A549 treated with CORT108297 at 1 μM for 4 hours (cell line): ENCODE measurements at places on chromosomes 16 and 17. TPM values are rescaled to one million over a fixed set of nuclear protein-coding genes. Genes with fewer than 3 reads are reported as not detected.

The MT4 gene
- total RNA-seq, result not detected in 5 replicates

The ASPSCR1 gene
- total RNA-seq, result 23.6 to 32.1 TPM (median 29.2 TPM) in 5 replicates

The TSPAN10 gene
- total RNA-seq, result 4.7 to 6.7 TPM (median 5.5 TPM) in 5 replicates

The SEPTIN12 gene
- total RNA-seq, result 0.16 TPM in 1 of 5 replicates, not detected in the others

The SLC5A11 gene
- total RNA-seq, result 0.31 to 0.69 TPM (median 0.46 TPM) in 5 replicates

The SKAP1 gene
- total RNA-seq, result 0.18 to 0.42 TPM (median 0.37 TPM) in 3 of 5 replicates, not detected in the others

The ZP2 gene
- total RNA-seq, result not detected in 5 replicates

The KRT25 gene
- not detected in 5 replicates for total RNA-seq

The IL34 gene
- 0.48 to 1.1 TPM (median 0.72 TPM) in 5 replicates for total RNA-seq

The HNF1B gene
- total RNA-seq, result 21.1 to 26.0 TPM (median 25.6 TPM) in 5 replicates

The MYH3 gene
- 0.70 to 1.4 TPM (median 0.96 TPM) in 5 replicates for total RNA-seq

The QPRT gene
- 0.67 to 1.0 TPM (median 0.78 TPM) in 5 replicates for total RNA-seq

The NHERF1 gene
- total RNA-seq, result 35.3 to 45.9 TPM (median 44.4 TPM) in 5 replicates

The C16orf96 gene
- total RNA-seq, result 0.02 to 0.03 TPM in 2 of 5 replicates, not detected in the others

The OTOA gene
- 0.03 to 0.16 TPM (median 0.05 TPM) in 4 of 5 replicates, not detected in the other for total RNA-seq

The KCNH6 gene
- total RNA-seq, result not detected in 5 replicates

The SMARCE1 gene
- 107 to 116 TPM (median 111 TPM) in 5 replicates for total RNA-seq

The KRT32 gene
- 0.05 TPM in 1 of 5 replicates, not detected in the others for total RNA-seq

The SLC2A4 gene
- total RNA-seq, result 0.15 to 0.27 TPM (median 0.26 TPM) in 5 replicates

The LLGL2 gene
- total RNA-seq, result 15.6 to 30.3 TPM (median 29.1 TPM) in 5 replicates

The MON1B gene
- total RNA-seq, result 26.4 to 45.4 TPM (median 41.3 TPM) in 5 replicates

The CLEC3A gene
- not detected in 5 replicates for total RNA-seq

The KRT20 gene
- 0.18 to 0.28 TPM (median 0.26 TPM) in 5 replicates for total RNA-seq

The PPL gene
- total RNA-seq, result 2.4 to 3.3 TPM (median 3.1 TPM) in 5 replicates

The PYCARD gene
- total RNA-seq, result 25.7 to 50.2 TPM (median 42.9 TPM) in 5 replicates

The CRISPLD2 gene
- total RNA-seq, result 3.0 to 3.5 TPM (median 3.2 TPM) in 5 replicates

The NRN1L gene
- total RNA-seq, result 0.14 to 0.32 TPM (median 0.27 TPM) in 4 of 5 replicates, not detected in the other

The CIITA gene
- 0.05 to 0.15 TPM (median 0.13 TPM) in 5 replicates for total RNA-seq

The PYY gene
- total RNA-seq, result 0.13 TPM in 1 of 5 replicates, not detected in the others

The ATMIN gene
- 30.8 to 32.2 TPM (median 31.7 TPM) in 5 replicates for total RNA-seq

The CES5A gene
- total RNA-seq, result not detected in 5 replicates

The PSME3IP1 gene
- 87.8 to 119 TPM (median 90.6 TPM) in 5 replicates for total RNA-seq

The CCL16 gene
- not detected in 5 replicates for total RNA-seq

The PABPN1L gene
- not detected in 5 replicates for total RNA-seq

The UMOD gene
- total RNA-seq, result not detected in 5 replicates

The TBC1D3C gene
- total RNA-seq, result not detected in 5 replicates

The C17orf67 gene
- 1.6 to 2.3 TPM (median 2.1 TPM) in 5 replicates for total RNA-seq

The PIK3R6 gene
- not detected in 5 replicates for total RNA-seq

The OTOP2 gene
- 0.05 to 0.08 TPM (median 0.05 TPM) in 4 of 5 replicates, not detected in the other for total RNA-seq

The SOX9 gene
- total RNA-seq, result 7.8 to 11.3 TPM (median 10.5 TPM) in 5 replicates

The MFAP4 gene
- 0.05 to 0.06 TPM in 2 of 5 replicates, not detected in the others for total RNA-seq

The MYOCD gene
- 0.51 to 1.6 TPM (median 1.1 TPM) in 5 replicates for total RNA-seq
